ENCODE measurements at places on chromosomes 13 and 19.

DNA sequence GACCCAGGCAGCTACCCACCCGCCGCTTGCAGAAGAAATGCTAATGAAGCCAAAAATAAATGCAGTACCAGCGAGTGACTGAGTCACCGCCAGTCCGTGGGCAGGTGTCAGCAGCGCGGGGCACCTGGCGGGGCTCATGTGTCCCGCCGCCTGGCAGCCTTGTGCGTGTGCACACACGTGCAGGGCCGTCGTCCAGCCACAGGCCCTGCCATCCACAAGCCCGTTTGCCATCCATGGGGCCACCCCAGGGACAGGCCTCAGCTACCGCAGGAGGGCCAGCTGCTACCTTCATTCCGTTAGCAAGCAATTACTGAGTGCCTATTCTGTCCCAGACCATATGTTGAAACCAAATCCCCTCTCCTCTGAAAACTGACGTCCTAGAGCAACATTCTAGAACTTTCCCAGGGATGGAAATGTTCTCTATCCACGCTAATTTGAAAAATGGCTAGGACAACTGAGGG, 20.5 kb downstream of the NCAN start:
- DNase-seq: no peak

DNA sequence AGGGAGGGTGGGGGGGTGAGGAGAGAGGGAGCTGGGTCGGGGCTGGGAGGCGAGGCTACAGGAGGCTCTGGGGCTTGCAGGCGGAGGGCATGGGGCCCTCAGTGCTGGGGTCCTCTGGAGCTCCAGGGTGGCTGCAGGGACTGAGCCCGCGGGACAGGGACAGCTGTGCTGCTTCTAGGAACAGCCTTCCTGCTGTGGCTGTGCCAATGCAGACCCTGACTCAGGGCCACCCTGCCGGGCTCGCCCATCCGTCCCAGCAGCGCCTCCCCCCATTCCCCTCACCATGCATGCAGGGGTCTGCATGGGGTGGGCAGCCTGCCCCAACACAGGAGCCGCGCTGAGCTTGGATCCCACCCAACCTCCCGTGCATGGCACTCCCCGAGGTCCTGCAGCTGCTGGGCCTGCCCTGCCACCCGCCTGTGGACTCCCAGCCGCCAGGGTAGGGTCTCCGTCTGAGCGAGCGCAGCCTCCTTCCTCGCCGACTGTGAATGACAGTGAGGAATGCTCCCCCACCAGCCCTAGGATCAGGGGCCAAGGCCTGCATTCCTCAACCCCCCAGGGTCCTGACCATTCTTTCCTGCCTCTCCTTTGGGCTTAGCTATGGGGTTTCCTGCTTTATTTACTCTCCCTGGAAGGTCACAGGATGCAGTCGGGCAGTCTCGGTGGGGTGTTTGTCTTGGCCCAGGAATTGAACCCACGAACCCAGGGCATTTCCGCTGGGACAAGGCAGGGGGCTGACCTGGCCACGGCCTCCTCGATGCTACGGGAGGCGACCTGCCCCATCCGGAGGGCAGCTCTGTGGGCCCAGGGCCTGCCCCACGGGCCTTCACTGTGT, 23.4 kb downstream of the CEBPG start:
- no peak for DNase-seq

DNA sequence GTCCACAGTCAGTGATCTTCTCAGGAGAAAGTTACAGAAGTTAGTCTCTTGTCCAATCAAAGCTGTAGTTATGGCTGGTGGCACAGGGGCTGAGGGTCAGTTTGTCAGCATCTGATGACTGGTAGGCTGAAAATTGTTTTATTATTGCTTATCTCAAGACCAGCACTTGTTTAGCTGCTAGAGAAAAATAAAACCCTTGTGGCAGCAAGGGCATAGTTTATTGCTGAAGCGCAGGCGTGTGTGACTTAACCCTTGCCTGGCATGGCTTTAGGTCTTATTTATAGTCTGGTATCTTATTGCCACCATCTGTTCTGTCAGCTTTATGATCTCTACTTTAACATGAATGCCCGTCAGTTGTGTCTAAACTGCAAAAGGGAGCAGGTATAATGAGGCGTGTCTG, 154.7 kb downstream of the USP12 start:
- DNase-seq: no peak

- DNase-seq: no peak
These were observed 18.7 kb downstream of the MISP start for GRCh38 chr19:769616-770015.

- no peak for DNase-seq
These were observed 1.1 kb upstream of the PDE4A start for GRCh38 chr19:10419200-10419645.

DNA sequence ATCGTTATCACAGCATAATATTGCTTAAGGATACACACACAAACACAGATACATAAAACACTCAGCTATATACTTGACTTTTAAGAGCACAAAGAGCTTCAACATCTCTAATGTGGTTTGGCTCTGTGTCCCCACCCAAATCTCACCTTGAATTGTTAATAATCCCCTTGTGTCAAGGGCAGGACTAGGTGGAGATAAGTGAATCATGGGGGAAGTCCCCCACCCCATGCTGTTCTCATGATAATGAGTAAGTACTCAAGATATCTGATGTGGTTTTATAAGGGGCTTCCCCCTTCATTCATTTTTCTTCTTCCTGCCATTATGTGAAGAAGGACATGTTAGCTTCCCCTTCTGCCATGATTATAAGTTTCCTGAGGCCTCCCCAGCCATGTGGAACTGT, 481.4 kb downstream of the PCDH9 start:
- DNase-seq: no peak

DNA sequence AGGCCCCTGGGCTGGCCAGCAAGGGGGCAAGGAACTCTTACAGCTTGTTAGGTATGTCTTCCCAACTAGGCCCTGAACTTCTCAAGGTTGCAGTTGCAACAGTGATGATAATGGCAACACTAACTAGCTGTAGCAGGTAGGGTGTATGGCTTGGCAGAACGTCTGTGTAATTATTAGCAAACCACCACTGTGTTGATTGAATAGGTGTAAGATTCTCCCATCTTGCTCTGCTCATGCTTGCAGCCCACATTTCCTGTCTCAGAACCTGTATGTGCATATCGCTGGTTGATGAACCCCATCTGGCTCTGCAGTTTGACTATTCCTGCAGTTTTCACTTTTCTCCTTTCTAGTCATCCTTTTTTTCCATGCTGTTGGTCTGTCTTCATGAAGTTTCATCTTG, 178.8 kb downstream of the KATNAL1 start:
- DNase-seq: no peak

GRCh38 chr13:73082895-73083294, 24.1 kb downstream of the KLF5 start:
- no peak for DNase-seq

DNA sequence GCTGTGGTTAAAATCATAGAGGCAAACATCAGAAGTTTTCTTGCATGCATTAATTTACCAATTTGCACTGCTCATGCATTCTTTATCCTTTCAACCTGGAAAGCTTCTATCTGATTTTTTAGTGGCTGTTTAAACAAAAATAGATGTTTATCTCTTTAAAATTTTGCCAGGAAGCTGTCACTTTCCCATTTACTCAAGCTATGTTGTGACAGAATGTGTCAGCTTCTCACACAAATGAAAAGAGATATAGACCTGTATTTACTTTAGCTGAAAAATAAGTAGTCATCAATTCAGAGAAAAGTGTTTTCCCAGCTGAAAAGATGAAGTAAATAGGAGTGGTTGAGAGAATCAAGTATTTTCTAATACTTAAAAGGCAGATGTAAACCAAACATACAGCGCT, 872.8 kb downstream of the DACH1 start:
- DNase-seq: no peak

- DNase-seq: no peak
These were observed 221.9 kb downstream of the TSHZ3 start for GRCh38 chr19:31127134-31127967.

GRCh38 chr13:113663934-113664333, 3.1 kb upstream of the GRK1 start:
- no peak for DNase-seq

GRCh38 chr13:112583592-112584277, 4.2 kb downstream of the TUBGCP3 start:
- DNase-seq: no peak

DNA sequence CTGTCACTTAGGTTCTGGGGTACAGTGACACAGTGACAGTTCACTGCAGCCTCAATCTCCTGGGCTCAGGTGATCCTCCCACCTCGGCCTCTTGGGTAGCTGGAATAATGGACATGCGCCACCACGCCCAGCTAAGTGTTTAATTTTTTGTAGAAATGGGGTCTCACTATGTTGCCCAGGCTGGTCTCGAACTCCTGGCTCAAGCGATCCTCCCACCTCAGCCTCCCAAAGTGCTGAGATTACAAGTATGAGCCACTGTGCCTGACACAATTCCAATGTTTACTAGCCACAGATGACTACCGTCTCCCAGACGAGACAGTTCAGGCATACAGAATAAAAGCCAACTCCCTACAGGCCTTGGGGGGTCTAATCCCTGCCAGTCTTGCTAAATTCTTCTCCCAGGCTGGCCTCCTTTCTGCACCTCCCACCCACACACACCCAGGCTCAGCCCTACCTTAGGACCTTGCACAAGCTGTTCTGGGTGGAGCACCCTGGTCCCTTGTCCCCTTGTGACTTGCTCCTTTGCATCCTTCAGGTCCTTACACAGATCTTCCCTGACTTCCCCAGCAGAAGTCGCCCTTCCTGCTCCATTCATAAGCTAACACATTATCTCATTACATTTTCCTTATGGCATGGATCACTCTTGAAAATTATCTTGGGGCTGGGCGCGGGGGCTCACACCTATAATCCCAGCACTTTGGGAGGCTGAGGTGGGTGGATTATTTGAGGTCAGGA, 106.4 kb downstream of the INSR start:
- no peak for DNase-seq

- DNase-seq: no peak
These were observed 79.5 kb downstream of the MYO16 start for GRCh38 chr13:108708921-108709320.

DNA sequence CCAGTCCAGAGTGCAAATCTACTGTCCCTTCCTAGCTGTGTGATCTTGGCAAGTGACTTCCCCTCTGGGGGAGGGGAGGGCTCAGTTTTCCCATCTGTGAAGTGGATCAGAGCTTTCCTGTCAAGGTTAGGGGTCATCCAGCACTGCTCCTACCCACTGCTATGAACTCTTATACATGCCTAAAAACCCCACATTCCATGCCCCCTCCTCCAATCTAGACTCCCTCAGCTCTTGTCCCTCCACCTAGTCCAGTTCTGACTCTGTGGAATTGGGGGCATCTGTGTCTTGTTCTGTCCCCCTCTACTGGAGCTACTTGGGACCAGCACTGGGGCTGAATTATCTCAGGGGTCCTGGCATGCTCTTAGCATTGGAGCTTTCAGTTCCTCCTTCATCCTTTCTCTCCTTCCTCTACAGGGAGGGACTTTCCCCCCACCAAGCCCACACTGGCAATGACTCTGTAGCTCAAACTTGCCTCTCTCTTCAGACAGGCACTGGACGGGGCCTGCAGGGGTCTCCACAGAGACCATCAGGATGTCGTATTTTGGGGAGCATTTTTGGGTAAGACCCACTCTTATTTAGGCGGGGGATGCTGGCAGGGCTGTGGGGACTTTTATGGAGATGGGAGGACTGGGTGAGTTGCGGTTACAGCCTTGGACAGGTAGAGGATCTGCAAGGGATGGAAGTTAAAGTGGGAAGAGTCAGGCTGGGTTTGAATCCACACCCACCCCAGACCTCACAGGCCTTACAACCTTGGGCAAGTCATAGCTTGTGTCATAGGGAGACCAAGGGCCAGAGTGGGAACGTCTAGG, 3.6 kb downstream of the FCHO1 start:
- no peak for DNase-seq

GRCh38 chr19:51114087-51114729, 6.0 kb upstream of the CTU1 start:
- no peak for DNase-seq

DNA sequence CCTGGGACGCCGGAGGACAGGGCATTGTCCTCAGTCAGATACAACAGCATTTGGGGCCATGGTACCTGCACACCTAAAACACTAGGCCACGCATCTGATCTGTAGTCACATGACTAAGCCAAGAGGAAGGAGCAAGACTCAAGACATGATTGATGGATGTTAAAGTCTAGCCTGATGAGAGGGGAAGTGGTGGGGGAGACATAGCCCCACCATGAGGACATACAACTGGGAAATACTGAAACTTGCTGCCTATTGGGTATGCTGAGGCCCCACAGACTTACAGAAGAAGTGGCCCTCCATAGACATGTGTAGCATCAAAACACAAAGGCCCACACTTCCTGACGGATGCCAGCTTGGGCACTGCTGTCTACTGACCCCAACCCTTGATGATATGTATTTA, 1.4 kb upstream of the ICAM4 start:
- DNase-seq: no peak

DNA sequence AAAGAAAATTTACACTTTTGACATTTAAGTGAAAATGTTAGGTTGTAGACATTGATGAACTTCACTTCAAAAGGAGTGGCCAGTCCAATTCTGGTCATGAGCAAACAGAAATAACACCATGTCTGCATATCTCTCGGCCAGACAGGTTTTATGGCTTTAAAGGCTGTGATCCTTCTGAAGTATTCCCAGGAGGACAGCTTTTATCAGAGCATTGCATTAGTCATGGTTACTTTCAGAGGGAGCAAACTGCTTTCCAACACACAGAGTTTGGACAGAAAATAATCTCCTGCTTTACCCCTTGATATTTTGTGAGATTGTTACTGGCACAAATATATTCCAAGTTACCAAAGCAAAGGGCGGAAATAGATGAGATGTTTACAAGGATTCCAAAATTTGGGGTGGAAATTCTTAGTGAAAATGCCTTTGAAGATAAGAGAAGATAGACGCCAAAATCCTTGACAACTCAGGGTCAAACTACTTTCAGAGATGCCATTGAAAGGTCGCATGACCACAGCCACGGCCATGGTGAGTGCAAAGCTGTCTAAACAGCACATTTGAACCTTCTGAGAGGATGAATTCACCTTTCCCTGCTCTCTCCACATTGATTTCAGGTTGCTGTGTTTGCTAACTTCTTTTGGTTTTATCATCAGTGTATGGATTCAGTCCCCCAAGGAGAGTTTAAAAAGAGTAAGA, 584.5 kb upstream of the SGCG start:
- no peak for DNase-seq

DNA sequence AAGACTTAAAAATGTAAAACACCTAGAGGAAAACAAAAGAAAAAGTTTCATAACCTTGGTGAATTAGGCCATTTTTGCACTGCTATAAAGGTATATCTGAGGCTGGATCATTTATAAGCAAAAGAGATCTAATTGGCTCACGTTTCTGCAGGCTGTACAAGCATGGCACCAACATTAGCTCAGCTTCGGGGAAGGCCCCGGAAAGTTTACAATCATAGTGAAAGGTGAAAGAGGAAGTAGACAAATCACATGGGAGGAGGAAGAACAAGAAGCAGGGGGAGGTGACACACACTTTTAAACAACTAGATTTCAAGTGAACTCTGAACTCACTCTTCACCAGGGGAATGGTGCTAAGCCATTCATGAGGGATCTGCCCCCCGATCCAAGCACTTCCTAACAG, 1358.5 kb upstream of the PCDH9 start:
- no peak for DNase-seq

Measured in retinal pigment epithelial cell (primary cell).